ACHN (cell line): ENCODE measurements at places on chromosomes 3 and 15.

GRCh38 chr15:90845201-90845949 is 23.0 kb upstream of the FURIN start:
- peak; percentile 80 for DNase-seq

DNA sequence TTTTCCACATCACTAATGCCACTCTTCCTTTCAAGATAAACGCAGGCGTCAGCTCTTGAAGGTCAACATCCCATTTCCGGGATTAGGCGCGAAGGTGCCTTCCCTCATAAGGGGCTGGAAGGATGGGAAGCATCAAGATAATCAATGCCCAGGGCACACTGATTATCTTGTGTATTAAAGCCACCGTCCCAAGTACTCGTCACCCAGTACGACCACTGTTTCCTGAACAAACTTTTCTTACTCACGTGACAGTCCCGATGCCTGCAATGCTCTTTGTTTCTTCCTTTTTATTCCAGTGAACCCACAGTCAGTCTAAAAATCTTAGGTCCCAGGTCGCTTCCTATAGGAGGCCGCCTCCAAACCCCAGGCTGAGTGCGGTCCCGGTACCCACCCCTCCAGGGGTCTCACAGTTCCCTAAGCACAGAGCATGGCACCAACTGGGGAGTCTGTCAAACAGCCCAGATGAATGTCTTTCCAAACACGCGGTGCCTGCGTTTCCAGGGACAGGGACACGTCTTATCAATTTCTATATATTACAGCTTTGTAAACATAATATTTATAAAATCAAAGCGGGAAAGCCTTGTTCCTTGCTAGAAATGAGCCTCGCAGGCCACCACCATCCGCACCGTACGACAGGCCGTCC is 589 bp downstream of the ANAPC13 start:
- peak; percentile 39 for DNase-seq

DNA sequence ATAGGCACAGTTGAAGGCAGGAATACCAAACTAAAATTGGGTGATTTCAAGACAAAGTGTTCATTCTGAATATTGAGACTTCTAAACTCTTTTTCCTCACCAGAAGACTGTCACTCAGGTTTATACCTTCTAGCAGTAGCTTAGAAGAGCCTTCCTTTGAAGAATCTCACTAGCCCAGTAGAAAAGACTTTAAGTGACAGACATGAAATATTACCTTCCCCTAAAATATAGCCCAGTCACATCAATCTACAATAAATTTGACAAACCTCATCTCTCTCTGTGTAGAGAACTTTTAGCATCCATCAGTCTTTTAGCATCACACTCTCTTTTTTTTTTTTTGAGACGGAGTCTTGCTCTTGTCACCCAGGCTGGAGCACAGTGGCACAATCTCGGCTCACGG is 97.5 kb downstream of the HERC1 start:
- no peak for DNase-seq

DNA sequence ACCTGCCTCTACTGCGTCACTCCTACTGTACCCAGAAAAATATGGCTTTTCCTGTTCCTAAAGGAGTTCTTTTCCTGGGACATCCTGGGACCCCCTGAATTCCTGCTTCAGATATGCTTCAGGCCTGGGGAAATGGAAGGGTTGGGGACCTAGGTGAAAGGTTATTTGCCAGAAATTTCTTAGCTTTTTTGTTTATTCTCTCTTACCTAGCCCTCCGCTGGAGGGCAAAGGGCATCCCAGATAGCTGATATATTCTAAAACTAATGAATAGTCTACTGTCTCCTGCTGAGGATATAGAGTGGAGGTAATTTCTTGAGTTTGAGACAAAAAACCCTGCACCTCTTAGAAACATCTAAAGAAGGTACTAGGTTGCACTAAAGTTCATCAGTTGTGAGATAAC is 3.6 kb upstream of the ZNF148 start:
- DNase-seq: no peak

GRCh38 chr15:43103907-43104306 is 1.9 kb downstream of the UBR1 start:
- DNase-seq: no peak

- no peak for DNase-seq
Measured at GRCh38 chr15:61275451-61275850, 46.3 kb upstream of the RORA start.

- no peak for DNase-seq
Measured at GRCh38 chr3:18446149-18446825, 21.1 kb upstream of the SATB1 start.
